ENCODE measurements at places on chromosomes 16 and 17.

- DNase-seq, result no peak
Observed at GRCh38 chr16:11117576-11118211, 138.3 kb downstream of the SOCS1 start.

GRCh38 chr17:17935321-17936271 is 36.6 kb downstream of the TOM1L2 start:
- no peak for DNase-seq

GRCh38 chr16:63943566-63943965 is 1178.3 kb downstream of the CDH11 start:
- DNase-seq, result no peak

GRCh38 chr17:5413682-5414081 is 5.8 kb downstream of the NUP88 start:
- DNase-seq, result no peak

GRCh38 chr16:63037761-63038396 is 1001.6 kb upstream of the CDH8 start:
- no peak for DNase-seq

DNA sequence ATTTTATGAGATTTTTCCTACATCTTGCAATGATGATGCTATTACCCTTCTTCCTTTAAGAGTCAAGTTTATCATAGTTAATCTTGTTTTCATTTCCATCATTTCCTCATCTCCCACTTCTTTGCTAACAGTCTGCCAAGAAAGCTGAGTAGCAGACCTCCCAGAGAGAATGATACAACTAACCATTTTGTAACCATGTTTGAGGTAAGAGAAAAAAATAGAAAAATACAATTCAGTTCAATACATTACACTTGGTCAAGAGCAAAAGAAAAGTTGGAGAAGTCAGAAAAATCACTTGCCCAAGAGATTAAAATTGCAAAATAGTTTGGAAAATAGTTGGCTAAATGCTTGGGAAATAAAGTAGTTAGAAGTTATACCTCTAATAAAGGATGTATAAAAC is 154.4 kb downstream of the ABCA8 start:
- no peak for DNase-seq

DNA sequence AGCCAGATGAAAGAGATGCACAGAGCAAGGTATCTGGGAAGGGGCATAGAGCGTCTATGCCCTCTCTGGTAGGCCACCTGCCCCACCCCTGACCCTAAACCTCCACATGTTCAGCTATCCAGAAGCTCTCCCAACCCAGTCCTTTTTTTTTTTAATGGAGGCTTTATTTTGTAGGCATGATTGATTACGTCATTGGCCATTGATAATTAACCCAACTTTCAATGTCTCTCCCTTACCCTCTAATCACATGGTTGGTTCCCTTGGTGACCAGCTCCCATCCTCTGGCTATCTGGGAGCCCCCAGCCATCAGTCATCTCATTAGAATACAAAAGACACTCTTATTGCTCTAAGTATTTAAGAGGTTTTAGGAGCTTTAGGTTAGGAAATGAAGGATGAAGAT is 14.3 kb upstream of the CES5A start:
- no peak for DNase-seq

DNA sequence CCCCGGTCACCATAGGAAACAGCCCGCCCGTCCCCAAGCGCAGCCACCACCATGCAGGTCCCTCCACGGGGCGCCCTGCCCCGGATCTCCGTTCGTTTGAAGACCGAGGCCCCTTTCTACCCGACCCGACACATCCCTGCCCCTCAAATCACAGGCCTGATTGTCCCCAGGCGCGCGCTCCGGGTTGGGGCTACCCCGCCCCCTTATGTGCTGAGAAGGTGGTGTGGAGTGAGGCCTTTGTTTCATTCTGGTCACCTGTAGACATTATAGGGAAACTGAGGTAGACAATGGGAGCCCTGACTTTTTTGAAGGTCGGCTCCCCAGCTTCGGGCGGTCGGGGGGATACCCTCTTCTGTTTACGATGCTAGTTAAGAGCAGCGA is 763 bp upstream of the ACTG1 start:
- peak; percentile 58 for DNase-seq

GRCh38 chr17:1989135-1989534 is 36.0 kb downstream of the RTN4RL1 start:
- DNase-seq, result no peak

- DNase-seq, result no peak
Observed at GRCh38 chr17:47427985-47428384, 102.9 kb upstream of the NPEPPS start.

DNA sequence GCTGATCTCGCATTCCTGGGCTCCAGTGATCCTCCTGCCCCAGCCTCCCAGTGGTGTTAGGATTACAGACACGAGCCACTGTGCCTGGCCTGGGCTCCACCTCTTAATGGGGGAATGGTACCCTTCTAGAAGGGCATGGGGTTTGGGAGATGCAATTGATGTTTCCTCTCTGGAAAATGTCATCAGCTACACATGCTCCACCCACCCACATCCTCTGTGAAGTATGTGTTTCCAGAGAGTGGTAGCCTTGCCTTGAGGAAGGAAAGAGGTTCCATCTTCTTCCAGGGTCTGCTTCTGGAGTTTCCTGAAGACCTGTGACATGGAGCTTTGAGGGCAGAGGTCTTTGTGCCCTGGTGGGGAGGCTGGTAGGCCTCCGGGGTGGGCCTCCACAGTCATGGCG is 45.2 kb upstream of the GSE1 start:
- no peak for DNase-seq

- peak; percentile 39 for DNase-seq
Observed at GRCh38 chr17:35286120-35286781, 43.4 kb downstream of the SLFN5 start.

DNA sequence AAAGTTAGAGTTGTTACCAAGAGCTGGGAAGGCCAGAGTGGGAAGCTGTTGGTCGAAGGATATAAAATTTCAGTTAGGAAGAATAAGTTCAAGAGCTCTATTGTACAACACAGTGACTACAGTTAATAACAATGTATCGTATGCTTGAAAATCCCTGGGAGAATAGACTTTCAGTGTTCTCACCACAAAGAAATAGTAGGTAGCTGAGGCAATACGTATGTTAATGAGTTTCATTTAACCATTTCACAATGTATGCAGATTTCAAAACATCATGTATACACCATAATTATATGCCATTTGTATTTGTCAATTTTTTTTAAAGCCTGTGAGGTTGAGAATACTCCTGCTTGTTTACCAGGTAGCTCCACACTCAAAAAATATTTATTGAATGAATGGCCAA is 41.5 kb upstream of the MYOCD start:
- DNase-seq, result no peak

DNA sequence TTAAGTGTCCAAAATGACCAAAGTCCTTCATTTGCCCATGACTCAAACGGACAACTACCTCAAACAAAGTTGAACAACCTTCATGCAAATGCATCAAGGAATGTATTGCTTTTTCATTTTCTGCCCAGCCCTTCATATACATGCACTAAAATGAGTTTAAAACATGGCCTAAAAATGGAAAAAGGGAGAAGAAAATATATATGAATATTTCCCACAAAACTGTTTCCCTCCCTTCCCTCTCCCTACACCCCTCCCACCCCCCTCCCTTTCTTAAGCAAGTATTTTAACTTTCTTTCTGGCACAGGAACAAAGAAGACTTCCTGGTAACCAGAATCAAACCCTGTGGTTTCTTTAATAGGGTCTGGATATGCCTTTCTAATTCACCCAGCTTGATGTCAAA is 5.5 kb upstream of the FBXL20 start:
- no peak for DNase-seq

DNA sequence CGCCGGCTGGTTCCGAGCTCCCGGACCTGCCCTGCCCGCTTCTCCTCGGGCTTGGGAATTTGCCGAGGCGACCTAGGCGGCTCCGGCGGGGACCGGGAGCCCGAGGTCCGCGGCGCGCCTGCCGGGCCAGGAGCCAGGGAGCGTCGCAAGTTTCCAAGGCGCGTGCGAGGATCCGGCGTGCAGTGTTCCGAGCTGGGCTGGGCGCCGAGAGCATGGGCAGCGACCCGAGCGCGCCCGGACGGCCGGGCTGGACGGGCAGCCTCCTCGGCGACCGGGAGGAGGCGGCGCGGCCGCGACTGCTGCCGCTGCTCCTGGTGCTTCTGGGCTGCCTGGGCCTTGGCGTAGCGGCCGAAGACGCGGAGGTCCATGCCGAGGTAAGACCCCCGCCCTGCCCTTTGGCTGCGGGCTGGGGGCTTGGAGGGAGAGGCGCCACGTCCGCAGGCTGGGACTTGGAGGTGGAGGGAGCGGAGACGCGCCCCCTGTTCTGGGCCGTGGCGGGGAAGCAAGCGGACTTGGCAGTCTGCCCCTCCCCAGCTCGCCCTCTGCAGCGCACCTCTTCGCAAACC is 668 bp downstream of the MMP15 start:
- no peak for DNase-seq

GRCh38 chr16:78430281-78430680 is 330.8 kb downstream of the WWOX start:
- DNase-seq, result no peak

GRCh38 chr16:67100569-67101310 is 9.0 kb upstream of the PHAF1 start:
- peak; percentile 38 for DNase-seq

DNA sequence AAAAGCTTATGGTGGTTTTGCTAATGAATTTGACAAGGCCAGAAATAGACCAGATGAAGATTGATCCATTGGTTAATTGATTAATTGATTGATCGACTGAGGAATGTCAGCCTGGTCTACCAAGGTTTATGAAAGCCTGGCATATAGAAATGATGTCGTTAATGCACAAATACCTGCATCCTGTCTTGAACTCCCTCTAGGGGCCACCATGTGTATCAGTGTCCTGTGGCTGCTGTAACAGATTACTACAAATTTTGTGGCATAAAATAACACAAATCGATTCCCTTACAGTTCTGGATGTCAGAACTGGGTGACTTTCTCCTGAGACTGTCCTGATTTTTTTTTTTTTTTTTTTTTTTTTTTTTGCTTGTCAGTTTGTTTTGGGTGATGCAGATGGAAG is 553.2 kb downstream of the MAF start:
- peak; percentile 31 for DNase-seq

DNA sequence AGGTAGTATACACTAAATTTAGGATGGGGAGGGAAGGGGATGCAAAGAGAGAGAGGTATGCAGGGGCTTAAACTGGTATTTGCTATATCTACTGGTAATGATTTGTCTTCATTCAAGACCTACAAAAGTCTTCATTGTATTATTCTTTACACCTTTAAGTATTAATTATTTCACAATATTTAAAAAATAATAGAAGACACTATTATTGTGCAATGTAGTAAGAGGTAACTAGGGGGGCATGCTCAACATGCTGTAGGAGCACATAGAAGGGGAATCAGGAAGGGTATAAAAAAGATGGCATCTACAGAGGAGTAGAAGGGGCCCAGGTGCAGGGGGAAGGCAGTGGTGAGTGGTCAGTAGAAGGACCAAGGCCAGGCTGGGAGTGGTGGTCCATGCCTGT is 14.9 kb upstream of the CCR7 start:
- no peak for DNase-seq

GRCh38 chr17:19274893-19275292 is 37.7 kb downstream of the EPN2 start:
- DNase-seq, result no peak

DNA sequence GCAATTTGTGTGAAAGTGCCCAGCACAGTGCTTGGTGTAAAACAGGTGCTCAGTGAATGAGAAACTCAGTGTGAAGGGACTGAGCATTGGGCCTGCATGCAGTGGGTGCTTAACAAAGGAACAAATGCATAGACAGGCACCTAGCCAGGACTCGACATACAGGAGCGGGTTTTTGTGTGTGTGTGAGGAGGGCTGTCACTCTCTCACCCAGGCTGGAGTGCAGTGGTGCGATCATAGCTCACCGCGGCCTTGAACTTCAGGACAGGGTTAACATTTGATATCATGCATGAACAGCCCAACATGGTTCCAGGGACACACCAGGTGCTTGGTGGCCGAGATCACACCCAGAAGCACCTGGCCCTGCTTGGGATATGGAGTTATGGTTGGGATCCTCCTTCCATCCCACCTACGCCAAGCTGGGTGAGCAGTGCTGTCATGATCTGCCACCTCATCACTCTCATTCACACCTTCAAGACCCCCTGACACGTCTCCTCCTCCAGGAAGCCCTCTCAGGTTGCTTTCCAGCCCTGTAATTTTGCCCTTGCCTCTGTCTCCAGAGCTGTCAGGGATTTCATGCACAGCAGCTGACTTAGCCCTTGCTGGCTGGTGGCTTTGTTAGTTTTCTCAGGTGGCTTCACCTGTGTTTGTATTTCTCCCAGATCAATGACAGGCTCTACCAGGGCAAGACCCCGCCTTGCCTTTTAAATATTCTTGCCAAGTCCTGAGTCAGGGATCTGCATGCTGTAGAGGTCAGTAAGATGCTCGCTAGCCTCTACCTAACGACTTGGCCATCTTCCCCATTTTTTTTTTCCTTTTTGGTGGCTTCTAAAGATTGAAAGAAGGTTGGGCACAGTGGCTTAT is 66.4 kb downstream of the OR1D5 start:
- no peak for DNase-seq

GRCh38 chr17:79984877-79985276 is 50.8 kb downstream of the TBC1D16 start:
- DNase-seq, result no peak

- no peak for DNase-seq
Observed at GRCh38 chr17:66967837-66968543, 3.5 kb downstream of the CACNG4 start.

DNA sequence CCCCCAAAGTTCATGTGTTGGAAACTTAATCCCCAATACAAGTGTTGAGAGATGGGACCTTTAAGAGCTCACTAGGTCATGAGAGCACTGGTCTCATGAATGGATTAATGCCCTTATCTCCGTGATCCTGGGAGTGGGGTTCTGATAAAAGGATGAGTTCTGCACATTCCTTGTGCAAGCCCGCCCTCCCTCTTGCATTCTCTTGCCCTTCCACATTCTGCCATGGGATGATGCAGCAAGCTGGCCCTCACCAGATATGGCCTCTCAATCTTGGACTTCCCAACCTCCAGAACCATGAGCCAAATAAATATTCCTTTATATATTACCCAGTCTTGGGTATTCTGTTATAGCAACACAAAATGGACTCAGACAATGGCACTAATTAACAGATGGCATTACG is 14.1 kb downstream of the GLG1 start:
- DNase-seq, result no peak

DNA sequence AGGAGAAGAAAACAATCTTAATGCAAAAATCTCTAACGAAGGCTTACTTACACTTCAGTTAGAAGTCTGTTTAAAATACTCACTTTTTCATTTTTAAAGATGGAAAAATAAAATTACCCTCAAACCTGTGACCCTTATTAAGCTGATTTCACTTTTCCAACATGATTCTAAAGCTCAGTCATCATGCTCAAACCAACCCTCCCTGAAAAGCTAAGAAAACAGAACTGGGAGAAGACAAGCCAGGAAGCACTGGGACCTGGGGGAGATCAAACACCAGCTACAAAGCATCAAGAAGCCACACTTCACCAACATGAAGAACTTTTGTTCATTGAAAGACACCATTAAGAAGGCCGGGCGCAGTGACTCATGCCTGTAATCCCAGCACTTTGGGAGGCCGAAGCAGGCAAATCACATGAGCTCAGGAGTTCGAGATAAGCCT is 88.8 kb downstream of the LITAF start:
- DNase-seq, result no peak
